Activated CD4-positive, alpha-beta T cell treated with anti-CD3 and anti-CD28 coated beads, Interleukin-2, Interleukin-4, amounts not matched to agents 100 ng/mL and 50 ng/mL, durations not matched to agents 16 hours and 8 hours (primary cell): ENCODE measurements at places on chromosomes 2 and 18.

- peak; percentile 9 for DNase-seq
These were observed 55.9 kb upstream of the EPAS1 start for GRCh38 chr2:46241344-46241743.

- DNase-seq = no peak
These were observed 293.2 kb downstream of the TNS1 start for GRCh38 chr2:217709478-217710210.

DNA sequence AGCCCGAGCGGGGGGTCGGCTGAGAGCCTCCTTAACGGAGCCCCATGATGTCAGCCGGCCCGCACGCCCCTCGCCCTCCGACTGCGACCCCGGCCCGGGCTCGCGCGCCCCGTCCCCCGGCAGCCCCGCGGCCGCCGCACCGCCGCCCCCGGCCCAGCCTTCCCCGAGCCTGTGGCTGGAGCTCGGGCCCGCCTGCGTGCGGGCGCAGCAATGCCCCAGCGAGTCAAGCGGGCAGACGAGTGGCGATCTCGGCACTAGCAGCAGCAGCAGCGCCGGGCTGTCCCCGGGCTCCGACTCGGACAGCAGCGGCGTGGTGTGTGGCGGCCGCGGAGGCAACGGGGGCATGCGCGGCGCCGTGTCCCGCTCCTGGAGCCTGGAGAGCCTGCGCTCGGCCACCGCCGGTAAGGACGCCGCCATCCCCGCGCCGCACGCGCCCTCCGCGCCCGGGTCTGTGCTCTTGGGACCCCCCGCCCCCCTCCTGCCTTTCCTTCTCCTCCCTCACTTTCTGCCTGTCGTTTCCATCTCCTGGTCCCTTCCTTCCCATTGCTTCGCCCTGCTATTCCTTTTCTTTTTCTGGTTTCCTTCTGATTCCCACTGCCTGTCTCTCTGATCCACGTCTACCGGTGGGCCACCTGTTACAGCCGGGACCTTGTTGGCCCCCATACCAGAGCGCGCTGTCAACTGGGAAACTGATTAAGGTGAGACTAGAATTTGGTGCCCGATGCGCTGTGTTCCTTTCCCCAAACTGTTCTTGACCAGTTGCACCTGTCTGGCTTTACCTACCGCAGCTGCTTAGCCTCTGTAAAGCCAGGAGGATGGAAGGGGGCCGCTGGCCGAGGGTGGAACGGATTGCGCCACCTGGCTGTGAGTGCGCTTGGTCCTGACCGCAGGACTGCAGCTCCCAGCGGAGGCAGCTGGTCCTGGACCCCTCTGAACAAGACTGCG, 127.4 kb downstream of the ARHGEF4 start:
- DNase-seq = no peak

DNA sequence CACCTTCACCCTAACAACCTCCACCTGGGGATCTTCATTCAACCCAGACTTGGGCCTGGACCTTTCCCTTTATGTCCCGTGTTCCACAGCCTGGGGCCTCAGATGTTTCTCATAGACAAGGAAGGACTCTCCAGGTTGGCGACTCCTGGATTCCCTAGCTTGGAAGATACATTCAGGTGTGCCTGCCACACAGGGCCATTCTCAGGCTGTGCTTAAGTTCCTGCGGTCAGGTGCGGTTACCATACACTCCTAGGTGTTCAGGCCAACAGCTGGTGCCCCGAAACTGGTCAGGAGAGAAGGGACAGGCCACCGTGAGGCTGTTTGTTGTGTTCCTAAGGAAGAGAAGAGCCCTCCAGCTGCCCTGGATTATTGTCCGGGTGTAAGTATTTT, 15.6 kb downstream of the SLC4A3 start:
- DNase-seq = no peak

GRCh38 chr18:60018618-60019462, 119.0 kb downstream of the PMAIP1 start:
- DNase-seq = no peak

DNA sequence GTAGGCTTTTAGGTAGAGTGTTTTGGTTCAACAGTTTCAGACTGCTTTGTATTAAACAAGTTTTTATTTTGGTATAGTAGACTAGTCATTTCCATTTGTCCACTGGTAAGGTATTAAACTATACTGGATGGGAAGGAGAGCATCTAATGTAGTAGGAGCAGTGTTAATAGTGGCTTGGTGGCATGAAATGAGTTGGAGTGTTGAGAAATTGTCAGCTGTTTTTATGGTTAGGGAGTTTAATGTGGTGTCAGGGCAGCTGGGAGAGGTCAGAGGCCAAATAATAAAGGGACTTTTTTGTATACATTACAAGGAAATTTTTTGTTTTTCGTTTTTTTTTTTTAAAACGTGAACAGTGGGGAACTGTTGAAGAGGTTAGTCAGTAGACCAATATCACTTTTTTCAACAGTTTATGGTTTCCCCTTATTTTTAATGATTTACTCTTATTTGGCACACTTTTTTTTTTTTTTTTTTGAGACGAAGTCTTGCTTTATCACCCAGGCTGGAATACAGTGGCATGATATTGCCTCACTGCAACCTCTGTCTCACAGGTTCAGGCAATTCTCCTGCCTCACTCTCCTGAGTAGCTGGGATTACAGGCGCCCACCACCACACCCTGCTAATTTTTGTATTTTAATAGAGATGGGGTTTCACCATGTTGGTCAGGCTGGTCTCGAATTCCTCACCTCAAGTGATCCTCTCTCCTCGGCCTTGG, 21.2 kb downstream of the ACTR3 start:
- no peak for DNase-seq

- DNase-seq = no peak
These were observed 45.9 kb downstream of the SCTR start for GRCh38 chr2:119478188-119478977.

GRCh38 chr18:9870431-9871008, 15.3 kb upstream of the TXNDC2 start:
- DNase-seq = no peak

- DNase-seq = no peak
These were observed 99.6 kb upstream of the CSRNP3 start for GRCh38 chr2:165369898-165370296.

DNA sequence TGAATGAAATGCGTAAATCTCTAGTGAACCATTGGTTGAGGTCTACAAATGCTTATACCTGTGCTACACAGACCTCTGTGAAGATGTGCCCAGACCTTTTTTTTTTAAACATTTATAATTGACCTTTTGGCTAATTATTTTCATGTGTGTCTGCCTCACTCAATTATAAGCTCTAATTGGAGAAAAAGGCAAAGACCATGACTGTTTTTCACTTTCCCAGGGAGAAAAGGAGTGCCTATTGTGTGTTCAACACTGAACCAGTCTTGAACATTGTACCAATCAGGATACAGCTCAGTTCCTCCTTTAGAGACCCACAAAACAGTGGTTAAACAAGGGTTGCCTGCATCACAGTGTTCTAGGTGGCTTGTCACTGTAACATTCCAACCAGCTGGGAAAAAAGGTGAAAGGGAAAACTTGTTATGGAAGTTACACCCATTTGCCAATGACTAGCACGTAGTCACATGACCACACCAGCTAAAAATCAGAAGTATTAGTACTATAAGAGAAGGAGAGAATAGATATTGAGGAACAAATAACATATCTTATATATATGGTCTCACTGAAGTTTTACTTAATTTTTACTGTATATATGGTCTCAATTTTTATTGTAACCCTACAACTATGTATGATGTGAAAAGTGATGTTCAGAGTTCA, 13.4 kb downstream of the TANK start:
- no peak for DNase-seq

DNA sequence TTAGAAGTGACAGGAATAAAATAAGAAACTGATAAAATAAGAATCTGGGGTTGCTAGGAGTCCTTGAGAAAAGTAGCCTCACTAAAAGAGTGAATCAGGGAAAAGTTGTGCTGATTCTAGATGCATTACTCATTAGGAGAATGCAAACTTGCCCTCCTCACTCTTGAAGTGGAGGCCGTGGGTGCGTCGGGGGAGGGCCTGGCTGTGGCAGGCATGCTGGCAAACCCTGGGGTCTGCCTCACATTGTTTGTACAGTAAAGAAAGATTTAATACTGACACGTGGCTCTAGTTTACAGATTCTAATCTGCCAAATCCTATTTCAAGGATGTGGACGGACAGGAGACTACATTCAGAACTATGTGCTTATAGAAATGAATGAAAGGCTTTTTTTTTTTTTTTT, 41.9 kb downstream of the TANC1 start:
- peak; percentile 12 for DNase-seq

DNA sequence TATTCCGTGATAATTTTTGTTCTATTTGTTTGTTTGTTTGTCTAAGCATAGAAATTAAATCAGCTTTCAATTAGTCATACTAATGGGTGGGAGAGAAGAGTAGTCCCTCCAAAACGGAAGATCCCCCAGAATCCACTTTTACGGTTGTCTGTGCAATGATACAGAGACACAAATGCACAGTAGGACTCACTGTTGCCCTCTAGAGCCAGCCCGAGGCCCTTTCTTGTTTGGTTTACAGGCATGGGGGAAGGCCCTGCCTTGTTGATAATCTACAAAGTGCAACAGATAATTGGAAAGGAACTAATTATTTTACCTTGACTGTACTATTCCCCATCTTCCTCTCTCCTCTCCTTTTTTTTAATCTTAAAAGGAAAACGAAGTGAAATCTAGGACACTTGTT, 121.1 kb downstream of the ACOXL start:
- DNase-seq = peak; percentile 60

- DNase-seq = no peak
These were observed 16.0 kb downstream of the CCNT2 start for GRCh38 chr2:134934641-134935040.

DNA sequence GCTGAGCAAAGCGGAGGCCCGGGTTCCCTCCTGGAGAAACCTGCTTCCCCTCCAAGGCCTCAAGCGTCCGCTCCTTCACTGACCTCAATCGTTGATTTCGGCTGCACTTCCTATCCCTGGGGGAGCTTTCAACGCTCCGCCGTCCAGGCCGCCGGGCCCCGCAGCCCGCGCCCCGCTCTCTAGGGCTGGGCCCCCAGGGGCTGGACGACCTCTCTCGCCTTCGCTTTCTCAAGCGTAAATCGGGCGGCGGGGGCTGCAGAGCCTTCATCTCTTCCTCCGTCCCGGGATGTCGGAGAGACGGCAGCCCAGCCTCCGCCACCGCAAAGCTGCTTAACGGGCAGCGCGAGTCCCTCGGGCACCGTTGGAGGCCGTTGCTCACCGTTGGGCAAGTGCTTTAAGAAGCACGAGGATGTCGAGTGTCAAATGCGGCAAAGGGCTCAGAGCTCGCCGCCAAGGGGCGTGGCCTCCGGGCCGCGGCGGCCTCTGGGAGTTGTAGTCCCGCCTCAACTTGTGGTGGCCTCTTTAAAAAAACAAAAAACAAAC, 8.5 kb downstream of the HES6 start:
- DNase-seq = peak; percentile 62
